ENCODE measurements at places on chromosomes 5 and 9. TPM values are rescaled to one million over a fixed set of nuclear protein-coding genes. Genes with fewer than 3 reads are reported as not detected.

The UBAC1 gene
- 31.9 TPM for total RNA-seq

The GABRA1 gene
- total RNA-seq: not detected

The CNTFR gene
- not detected for total RNA-seq

The SLC34A1 gene
- total RNA-seq: 2.0 TPM

The CNTNAP3 gene
- not detected for total RNA-seq

- DNase-seq: no peak
These were observed 233.7 kb downstream of the ENC1 start for GRCh38 chr5:74406844-74407243.

GRCh38 chr5:141745390-141745789, 63.4 kb upstream of the ARAP3 start:
- no peak for DNase-seq

DNA sequence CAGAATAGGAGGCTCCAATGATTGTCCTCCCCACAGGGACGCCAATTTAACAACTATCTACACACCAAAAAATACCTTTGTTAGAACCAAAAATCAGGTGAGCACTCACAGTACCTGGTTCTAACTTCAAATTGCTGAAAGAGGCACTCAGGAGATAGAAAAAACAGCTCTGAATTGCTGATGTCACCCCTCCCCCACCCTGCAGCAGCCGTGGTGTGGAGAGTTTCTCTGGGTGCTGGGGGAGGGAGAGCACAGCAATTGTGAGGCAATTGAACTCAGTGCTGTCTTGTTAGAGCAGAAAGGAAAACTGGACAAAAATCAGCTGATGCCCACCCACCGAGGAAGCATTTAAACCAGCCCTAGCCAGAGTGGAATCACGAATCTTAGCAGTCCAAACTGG, 41.8 kb downstream of the TNFSF8 start:
- no peak for DNase-seq

DNA sequence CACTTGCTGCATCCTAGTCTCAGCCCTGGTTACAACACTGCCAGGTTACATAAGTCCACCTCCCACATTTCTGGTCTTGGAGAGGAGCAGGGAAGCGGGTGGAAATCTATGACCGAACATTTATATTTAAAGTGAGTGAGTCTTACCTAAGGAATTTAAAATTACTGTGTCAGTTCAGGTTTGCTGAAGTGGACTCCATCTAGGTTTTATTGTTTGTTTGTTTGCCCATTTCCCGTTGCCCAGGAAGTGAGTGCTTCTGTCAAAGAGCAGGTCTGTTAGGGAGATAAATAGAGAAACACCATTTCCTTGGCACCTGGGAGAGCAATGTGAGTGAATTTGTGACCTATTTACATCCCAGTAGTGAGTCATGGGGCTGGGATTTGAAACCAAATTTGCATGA, 179.5 kb downstream of the KIF4B start:
- no peak for DNase-seq

DNA sequence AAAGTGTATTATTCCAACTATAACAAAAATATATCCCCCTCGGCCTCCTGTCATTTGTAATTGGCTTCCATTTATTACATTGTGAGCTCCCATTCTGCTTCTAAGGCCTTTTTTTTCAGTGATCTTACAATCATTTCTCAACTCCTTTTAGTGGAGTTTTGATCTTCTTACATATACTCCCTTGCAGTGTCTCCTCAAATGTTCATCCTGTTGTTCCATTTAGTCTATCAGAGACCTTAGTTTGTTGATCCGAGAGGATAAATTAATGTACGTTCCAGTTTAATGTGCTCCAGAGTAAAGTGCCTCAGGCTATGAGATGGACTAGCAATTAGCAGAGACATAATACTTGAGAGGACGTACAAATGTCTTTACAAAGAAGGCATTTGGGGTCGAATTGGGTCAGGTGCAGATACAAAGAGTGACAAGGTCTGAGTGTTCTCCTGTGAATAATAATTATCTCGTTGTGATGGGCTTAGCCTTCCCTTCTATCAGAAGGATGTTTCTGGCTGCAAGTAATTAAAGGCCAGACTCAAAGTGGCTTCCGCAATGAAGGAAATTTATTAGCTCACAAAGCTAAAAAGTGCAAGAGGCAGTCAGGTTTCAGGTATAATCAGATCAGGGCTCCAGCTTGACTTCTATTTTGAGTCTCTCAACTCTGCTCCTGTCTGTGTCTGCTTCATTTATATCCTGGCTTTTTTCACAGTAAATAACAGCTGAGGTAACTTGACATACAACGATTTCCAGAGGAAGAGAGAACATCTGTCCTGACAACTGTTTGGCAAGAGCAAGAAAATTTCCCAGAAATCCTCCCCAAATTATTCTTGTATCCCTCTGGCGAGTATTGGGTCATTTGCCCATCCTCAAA, 30.1 kb downstream of the ARRDC3 start:
- DNase-seq: no peak

DNA sequence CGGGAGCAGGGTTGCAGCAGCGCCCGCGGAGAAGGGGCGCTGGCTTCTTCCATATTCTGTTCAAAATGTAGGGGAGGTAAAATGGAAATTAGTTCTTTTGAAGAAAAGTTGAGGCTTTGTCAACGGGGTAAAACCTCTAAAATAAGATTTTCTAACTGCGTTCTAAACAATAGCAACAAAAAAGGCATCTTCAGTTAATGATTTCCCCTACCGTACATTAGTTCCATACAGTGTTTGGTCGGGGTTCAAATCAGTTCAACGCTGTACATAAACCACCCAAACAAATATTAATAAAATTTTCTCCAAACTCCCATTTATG, 343 bp upstream of the FANCC start:
- no peak for DNase-seq
